WTC11 (cell line): ENCODE measurements at places on chromosomes 3 and 15.

- DNase-seq, result no peak
Observed at GRCh38 chr3:80601479-80601878, 833.7 kb upstream of the ROBO1 start.

GRCh38 chr15:95684126-95684525 is 646.4 kb upstream of the NR2F2 start:
- DNase-seq, result no peak

- DNase-seq, result no peak
Observed at GRCh38 chr3:124444896-124445295, 285.4 kb upstream of the UMPS start.

GRCh38 chr3:119293871-119294695 is at the start of gene ARHGAP31:
ARHGAP31 (plus strand) TSS chr3:119294383; CDS start chr3:119294905, 522 bp downstream.
- peak; percentile 63 for DNase-seq

GRCh38 chr3:72797773-72798543 is 50.3 kb downstream of the SHQ1 start:
- DNase-seq, result no peak
